ENCODE measurements at places on chromosomes 7 and 10. TPM values are rescaled to one million over a fixed set of nuclear protein-coding genes. Genes with fewer than 3 reads are reported as not detected.

GRCh38 chr10:70840836-70841235 lies 25.1 kb downstream of the SGPL1 start:
- DNase-seq, result no peak

DNA sequence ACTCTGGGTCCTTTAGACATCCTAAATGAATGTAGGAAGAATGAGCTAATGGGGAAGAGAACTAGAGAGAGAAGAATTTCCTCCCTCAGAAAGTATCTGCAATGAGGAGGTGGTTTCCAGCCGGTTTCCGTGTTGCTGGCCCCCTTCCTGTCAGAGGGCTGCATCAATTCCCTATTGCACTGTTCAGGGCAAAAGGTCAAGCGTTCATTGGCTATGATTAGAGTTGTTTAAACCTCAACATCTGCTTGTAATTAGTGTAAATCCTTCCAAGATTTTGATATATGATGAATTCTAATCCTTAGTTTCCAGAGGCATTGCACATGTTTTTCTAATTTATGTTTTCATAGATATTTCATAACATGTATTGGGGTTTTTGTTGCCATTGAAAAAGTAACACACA lies 107.3 kb upstream of the SGCE start:
- DNase-seq, result no peak

The WNT2 gene
- polyA plus RNA-seq, result 27.0 TPM

- DNase-seq, result no peak
These were observed 84.8 kb upstream of the GSDME start for GRCh38 chr7:24842029-24842428.

- DNase-seq, result no peak
These were observed 30.3 kb downstream of the ZAN start for GRCh38 chr7:100763556-100764140.

DNA sequence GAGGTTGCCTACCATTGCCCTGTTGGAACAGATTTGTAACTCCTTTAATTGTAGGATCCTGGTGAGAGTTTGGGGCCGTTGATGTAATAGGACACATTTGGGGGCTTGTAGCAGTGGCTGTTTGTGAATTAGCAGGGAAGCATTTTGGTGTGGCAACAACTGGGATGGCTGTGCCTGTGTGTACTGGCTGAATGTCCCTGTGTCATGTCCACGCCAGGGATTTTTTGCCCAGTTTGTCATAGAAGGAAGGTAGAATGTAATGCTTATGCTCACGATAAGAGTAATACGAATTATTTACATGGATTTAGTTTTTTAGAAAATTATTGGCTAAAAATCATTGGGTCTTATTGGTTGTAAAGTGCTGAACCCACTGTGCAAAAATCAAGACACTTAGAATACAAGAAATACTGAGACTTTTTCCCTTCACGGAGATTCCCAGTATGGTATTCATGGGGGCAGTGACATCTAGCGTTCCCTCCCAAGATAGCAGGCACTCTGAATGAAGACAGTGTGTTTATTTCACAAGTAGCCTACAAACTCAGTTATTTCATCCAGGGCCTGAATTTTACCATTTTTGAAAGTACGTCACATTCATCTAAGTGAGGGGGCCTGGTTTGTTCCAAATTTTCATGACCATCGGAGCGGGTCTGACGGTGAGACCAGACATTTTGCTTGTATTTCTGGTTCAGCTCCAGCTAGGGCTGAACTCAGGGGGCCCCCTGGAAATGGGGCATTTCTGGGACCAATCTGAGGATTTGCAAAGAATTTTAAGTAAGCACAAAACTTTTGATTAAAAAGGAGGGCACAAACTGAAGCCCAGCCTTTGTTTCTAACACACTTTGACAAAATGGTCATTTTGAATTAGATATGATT lies 74.7 kb downstream of the CACNB2 start:
- DNase-seq, result no peak
